ENCODE measurements at places on chromosomes 2 and 18.

GRCh38 chr2:207473931-207474235 is 55.9 kb upstream of the CREB1 start:
- DNase-seq: no peak

DNA sequence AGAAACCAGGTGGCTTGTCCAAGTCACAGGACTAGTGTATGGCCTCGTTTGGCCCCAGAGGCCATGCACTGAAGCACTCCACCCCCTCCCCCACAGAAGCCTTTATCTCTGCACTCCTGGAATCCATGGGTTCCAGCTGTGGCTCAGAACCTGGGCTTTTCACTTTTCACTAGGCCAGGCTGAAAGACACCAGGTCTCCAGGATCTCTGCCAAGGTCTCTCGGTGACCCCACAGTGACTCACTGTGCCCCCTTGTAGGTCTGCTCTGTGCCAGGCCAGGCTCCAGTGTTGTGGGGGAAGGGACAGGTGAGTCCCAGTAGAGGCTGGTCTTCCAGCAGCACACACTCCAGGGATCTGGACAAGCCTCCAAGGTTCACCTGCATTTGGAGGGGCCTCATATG is 31.0 kb upstream of the GLI2 start:
- DNase-seq: no peak

GRCh38 chr2:128504246-128505149 is 185.8 kb upstream of the HS6ST1 start:
- no peak for DNase-seq

- DNase-seq: no peak
Observed at GRCh38 chr2:224008702-224009261, 30.3 kb downstream of the SERPINE2 start.

DNA sequence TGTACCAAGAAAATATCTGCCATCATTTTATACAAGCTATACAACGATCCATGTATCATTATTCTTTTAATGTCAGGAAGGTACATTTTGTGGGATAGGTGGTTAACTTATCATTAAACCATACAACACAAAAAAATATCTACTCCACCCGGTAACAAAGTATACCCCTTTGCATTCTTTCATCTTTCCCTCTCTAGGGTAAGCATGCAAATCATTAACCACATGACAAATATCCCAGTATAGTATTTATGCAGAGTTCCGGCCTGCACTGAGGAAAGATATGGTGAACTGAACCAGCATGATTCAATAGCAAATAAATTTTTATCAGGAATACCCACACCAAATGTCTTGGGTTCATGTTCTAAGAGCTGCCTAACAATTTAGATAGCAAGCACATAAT is 22.5 kb upstream of the SULT1C2 start:
- no peak for DNase-seq

DNA sequence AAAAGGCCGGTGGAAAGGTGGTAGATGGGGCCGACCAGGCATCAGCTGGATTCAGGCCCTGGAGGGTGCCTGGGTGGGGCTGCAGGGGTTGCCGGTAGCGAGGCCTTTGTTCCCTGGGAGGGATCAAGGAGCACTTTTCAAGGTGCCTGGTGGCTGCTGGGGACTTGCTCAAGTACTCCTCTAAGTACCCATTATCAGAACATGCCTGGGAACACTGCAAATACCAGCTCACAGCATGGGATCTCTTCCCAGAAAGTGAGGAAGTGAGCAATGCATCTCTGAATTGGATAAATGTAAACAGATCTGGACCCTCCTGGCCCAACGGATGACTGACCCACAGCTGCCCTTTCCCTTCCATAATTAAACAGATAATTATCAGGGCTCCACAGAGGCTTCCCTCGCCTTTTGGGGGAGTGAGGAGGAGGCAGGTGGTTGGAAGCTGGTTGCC is 210.5 kb downstream of the SH3RF3 start:
- DNase-seq: no peak

DNA sequence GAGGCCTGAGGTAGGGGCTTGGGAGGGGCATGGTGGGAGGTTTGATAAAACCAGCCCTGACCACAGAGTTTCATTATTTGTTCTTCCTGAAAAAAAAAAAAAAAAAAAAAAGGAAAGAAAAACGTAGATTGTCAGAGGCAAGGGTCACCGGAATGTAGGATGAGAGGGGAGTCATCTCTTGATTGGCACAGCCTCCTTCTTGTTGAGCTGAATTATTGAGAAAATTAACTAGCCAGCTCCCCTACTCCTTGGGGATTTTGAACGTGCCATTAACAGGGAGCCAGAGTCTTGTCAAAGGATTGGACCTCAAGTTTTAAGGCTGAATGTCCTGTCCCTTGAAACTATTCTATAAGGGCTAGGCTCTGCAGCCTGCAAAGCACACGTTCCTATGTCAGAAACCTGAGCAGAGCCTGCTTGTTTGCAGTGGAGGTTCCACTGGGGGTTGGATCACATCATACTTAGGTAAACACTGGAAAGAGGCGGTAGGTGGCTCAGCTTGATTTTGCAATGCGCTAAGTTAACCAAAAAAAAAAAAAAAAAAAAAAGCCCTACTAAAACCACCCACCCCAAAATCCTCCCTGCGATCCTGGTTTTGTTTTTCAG is 2.3 kb downstream of the INHBB start:
- DNase-seq: no peak

DNA sequence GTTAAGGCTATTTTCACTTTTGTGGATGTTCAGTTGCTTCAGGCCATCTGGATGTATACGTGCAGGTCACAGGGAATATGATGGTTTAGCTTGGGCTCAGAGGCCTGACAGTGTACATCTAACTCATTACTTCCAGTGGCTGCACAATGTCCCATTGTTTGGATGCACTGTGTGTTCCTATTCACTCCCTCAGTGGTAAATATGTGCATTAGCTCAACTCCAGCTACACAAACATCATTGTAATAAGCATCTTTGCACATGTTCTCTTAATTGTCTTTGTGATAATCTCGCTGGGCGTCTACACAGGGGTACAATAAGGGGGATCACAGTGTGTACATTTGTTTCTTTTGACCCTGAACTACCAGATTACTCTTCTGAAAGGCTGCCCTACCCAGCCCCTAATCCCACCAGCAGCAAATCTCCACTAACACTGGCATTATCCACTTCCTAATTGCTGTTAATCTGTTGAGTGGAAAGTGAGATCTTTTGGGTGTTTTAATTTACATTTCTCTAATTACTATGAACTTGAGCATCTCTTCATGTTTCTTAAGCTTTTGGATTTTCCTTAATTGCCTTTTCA is 56.1 kb upstream of the POLE4 start:
- no peak for DNase-seq

GRCh38 chr2:239182981-239183791 is 217.6 kb downstream of the HDAC4 start:
- no peak for DNase-seq

GRCh38 chr2:69933839-69934613 is 19.1 kb downstream of the MXD1 start:
- DNase-seq: no peak

DNA sequence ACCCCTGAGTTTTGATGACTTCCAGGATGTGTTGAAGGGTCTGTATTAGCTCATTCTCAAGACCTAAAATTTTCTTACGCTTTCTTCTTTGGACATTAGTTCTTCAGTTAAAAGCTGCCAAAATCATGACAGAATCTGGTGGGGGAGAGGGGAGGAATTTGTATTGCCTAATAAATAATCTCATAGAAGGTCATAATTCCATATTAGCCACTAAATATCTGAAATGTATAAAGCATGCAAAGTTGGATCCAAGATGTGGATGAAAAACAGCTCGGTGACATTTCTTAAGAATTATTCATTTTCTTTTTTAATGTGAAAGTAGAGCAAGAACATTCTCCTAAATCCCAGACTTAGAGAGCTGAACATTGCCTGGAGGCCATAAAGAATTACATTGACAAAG is 120.1 kb downstream of the MMADHC start:
- no peak for DNase-seq

DNA sequence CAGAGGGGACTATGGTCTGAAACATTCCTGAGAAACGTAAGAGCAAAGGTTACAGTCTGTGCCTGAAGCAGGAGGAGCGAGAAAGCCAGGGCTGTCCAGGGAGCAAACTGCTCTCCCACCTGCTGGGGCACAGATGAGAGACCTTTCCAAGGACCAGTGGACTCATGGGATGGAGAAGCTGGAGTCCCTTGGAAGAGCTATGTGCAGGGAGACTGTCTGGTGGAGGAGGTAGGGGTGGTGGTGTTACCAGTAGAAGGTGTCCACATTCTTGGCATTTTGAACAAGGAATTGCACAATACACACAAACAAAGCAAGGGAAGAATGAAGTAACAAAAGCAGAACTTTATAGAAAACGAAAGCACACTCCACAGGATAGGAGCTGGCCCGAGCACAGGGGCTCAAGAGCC is 97.9 kb upstream of the CYRIA start:
- DNase-seq: no peak

DNA sequence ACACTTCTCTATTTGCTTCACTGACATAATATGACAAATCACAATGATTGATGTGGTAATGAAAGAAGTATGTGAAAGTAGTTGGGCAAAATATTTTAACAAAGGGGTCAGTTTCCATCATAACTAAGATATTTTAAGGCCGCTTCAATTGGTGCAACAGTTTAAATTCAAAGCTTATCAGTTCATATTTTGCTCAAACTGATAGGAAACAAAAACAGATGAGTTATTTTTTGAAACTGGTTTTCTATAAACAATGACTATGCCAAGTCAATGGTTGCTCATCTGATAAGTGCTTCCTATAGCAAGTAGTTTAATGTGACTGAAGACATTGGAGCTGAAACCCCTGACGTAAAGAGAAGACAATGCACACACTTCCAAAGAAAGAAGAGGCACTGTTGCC is 1290.7 kb downstream of the SUCLG1 start:
- DNase-seq: no peak

GRCh38 chr2:39990335-39990900 is 211.4 kb upstream of the THUMPD2 start:
- DNase-seq: no peak

GRCh38 chr18:50571606-50572005 is 11.7 kb downstream of the MAPK4 start:
- no peak for DNase-seq

GRCh38 chr2:230762317-230762896 is 49.8 kb downstream of the CAB39 start:
- DNase-seq: no peak

GRCh38 chr2:167331636-167332232 is 443.5 kb downstream of the XIRP2 start:
- no peak for DNase-seq

- no peak for DNase-seq
Observed at GRCh38 chr2:190657474-190658255, 8.8 kb downstream of the NAB1 start.

DNA sequence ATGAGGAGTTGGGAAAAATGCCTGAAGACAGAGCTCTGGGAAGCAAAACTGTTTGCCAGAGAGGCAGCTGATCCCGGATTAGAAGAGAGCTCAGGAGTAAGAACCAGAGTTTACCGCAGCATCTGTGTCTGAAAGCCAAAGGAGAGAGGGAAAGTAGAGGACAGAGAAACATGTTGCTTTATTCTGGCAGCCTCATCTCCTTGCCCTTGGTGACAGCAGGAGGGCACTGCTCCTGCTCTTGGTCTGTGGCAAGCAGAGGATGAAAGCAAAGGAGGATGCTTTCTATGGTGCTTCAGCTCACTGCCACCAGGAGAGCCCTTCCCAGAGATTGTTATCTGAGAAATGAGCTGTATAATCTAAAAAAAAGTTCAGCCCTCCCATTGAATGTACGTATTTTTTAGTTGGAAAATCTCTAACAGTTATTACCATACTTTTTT is 7.7 kb downstream of the SLC1A4 start:
- no peak for DNase-seq

- DNase-seq: no peak
Observed at GRCh38 chr2:31785876-31786275, 205.1 kb upstream of the SRD5A2 start.

- DNase-seq: no peak
Observed at GRCh38 chr2:174024524-174025270, 59.5 kb upstream of the SP3 start.

- DNase-seq: no peak
Observed at GRCh38 chr18:48607056-48607984, 68.5 kb downstream of the CTIF start.

- no peak for DNase-seq
Observed at GRCh38 chr2:70930371-70931329, 5.0 kb upstream of the ATP6V1B1 start.

DNA sequence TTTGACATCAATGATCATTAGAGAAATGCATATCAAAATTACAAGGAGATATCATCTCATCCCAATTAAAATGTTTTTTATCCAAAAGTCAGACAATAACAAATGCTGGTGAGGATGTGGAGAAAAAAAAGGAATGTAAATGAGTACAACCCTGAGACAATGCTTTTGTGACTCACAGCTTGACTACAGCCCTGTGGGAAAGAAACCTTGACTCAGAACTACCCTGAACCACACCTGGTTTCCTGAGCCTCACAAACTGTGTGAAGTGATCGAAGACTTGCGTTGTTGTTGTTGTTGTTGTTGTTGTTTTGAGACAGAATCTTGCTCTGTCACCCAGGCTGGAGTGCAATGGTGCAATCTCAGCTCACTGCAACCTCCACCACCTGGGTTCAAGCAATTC is 266.6 kb upstream of the MYT1L start:
- DNase-seq: no peak

GRCh38 chr2:10768063-10768507 is 44.5 kb downstream of the PDIA6 start:
- no peak for DNase-seq

GRCh38 chr2:239192975-239193374 is 207.8 kb downstream of the HDAC4 start:
- DNase-seq: no peak

- DNase-seq: no peak
Observed at GRCh38 chr2:11417946-11418585, 47.9 kb downstream of the E2F6 start.

DNA sequence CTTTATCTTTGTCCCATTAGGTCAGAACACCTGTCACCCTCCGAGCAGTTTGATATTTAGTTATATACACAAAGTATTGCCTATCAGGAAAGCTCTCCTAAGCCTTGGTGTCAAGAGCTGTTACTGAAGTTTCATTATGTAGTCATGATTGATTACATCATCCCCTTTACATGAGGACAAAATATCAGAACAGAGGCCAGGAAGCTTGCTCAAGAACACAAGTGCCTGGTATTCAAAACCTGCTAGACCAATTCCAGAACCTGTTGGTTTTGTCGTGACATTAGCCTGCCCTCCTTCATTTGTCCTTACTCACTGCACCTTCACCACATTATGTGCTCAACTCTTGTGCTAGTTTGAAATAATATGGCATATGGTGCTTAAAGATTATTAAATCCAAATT is 377.1 kb downstream of the CDH19 start:
- no peak for DNase-seq

DNA sequence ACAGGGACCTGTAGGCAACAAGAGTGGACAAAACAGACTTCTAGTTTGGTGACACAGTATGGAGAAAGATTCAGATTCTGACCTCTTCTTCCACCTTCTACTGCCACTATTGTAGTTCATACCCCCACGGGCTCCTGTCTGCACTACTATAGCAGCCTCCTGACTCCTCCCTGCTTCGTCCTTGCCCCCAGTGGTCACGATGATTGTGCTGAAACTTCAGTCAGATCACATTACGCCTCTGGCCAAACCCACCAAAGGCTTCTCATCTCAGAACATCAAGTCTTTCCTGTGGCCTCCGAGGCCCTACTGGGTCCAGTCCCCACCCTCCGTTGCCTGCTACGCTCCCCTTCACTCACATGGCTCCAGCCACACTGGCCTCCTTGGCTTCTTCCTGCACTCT is 147.6 kb downstream of the CYP26B1 start:
- no peak for DNase-seq
